Sigmoid colon (tissue), 7 donors: ENCODE measurements at places on chromosomes 3 and 15.

DNA sequence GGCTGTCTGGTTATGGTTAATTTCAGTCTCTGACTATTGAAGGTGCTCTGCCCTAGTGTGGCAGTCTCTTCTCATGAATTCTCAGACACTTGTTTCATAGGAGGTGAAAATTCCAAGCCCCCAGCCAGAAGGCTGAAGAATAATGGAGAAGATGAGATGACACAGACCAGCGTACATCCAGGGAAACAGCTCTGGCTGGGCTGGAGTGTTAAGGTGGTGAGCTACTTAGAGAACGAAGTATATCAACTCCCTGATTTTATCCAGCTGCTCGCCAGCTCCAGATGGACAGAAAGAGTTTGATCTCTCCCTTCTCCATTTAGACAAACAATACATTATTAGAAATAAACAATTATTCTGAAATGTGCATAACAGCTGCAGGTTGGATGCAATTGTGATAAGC, 494.5 kb upstream of the RGMA start:
- DNase-seq: no peak

DNA sequence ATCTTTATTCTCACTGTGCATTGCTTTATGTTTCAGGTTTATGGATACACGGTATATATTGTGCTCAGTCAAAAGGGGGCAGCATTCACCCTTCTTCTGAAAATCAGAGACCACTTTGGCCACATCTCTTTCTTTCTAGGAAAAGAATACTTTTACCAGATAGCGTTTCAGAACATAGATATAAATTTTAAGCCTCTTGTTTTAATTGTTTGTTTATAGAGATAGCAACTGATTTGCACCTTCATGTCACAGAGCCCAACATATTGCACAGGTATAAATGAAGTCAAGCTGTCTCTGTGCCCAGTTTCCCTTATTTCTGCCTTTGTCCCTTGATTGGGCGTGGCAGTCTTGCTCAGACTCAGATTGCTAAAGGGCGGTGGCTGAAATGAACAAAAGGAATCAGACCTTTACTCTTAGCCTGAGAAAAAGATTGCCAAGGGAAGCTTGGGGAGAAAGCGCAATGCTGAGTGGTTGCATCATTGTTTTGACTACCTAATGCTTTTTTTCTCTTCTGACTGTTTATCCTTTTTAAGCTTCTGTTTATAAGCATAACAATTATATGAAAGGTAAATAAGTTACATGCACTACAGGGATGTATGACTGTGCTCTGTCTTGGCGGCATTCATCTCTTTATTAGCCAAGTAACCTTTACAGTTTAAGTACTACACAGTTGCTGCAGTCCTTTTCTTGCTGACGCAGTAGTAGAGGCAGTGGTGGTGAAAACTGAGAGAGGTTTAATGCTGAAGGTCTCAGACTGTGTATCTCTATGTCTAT, 70.8 kb upstream of the ZBTB20 start:
- no peak for DNase-seq

DNA sequence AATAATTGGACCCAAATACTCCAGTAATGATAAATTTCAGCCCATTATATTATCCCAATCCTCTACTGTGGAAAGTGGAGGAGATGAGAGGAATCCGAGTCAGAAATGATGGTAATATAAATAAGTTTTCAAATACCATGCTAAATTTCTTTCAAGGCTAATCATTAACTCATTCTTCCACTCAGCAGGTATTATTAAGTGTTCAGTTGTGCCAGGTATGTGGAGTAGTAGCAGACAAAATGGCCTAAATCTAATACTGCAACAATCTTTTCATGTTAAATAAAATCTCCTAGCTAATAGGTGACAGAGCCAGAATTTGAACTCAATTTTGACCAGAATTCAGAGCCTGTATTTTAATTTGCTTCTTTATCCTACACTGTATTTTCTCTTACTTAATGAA, 538.6 kb upstream of the ROBO2 start:
- no peak for DNase-seq

- DNase-seq: no peak
Observed at GRCh38 chr3:48852151-48852550, 4.5 kb upstream of the PRKAR2A start.

DNA sequence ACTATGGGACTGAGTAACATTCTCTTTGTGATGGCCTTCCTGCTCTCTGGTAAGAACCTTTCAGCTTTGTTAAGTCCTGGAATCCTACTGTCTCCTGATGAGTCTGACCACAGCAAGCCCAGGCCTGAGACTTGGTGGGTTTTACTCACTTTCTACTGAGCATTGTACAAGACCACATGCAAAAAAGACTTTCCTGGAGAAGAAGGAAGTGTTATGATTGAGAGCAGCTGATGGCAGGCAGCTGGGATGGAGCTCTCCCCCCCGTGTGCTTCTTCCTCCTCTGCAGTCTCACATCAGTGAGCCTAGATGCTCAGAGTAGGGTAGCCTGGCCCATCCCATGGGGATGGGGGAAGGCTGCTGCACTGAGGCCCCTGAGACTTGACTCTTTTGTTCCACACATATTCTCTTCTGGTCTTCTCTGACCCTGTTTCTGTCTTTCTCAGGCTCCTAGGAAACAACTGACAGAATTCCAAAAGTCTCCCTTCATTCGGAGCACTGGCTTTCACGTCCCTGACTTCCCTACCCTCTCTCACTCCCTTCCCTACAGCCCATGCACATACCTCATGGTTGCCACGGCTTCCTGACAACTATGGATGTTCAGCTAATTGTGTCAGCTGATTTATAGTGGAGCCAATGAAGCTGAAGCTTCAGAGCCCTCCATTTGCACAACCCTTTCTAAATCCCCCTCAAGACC, 36.6 kb downstream of the CD86 start:
- DNase-seq: no peak

DNA sequence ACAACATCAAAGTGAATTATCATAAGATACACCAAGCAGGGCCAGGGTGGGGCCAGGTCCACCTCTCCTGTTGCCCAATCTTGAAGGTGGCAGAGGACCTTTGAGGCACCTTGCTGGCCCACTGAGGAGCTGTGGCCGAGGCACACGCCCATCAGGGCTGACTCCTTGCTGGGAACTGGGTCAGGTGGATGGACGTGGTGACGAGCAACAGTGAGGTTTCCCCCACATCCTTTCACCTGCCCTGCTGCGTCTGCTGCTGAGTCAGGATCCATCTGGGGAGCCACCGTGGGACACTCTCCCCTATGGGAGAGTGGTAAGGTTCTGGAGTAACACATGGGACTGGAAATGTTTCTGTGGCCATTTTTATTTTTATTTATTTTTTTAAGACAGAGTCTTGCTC, 17.3 kb upstream of the FURIN start:
- DNase-seq: no peak

DNA sequence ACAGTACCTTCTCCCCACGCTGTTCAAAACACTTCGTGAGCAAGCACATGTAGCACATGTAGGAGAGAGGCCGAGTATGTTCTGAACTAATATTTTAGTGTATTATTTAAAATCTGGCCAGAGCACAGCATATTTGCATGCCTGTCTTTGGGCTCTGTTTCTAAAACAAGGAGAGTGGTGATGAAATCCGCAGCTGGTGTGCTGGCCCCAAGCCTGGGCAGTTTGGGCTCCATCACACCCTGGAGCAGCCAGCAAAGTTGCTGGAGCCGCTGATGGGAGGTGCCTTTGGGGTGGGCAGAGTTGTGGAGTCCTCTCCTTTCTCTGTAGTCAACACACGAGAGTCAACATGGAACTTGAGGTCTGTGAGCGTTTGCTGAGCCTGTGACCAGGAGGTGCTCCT, 116.6 kb downstream of the SLCO3A1 start:
- DNase-seq: peak; percentile 75

GRCh38 chr3:195438371-195438770, 4.4 kb downstream of the ACAP2 start:
- no peak for DNase-seq

GRCh38 chr3:29168696-29169095, 112.2 kb upstream of the RBMS3 start:
- no peak for DNase-seq

DNA sequence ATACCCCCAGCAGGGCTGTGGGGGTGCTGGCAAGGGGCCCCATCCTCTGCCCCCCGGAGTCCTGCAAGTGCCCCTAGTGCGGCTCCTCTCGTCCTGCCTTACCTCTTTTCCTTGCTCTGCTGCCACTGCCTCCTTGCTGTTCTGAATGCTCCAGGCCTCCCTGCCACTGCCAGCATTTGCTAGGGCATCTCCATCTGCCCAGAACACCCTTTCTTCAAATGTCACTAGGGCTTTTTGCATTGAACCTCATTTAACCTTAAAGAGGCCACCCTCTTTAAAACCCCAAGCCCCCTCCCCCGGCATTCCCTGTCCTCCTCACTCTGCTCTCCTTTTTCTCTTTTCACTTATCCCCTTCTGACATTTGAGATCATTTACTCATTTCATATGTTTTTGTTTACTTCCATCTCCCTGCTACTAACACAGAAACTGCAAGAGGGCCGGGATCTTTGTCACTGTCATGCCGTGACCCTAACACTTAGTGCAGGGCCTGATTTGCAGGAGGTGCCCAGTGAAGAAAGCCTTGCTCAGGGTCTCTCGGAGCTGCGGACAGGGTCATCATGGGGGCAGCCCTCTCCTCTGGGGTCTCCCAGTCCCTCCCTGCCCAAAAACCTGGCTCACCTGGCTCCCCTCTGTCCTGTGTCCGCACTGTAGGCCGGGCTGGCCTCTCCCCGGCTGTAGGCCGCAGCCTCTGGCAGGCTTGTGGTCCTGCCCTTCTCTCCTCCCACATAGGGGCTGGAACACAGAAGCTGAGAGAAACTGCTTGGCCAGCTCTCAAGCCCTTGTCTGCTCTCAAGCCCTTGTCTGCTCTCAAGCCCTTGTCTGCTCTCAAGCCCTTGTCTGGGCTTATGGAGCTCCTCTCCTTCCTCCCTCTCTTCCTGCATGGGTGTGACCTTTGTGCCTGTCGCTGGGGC, at the start of gene ACOX2:
TSS of gene ACOX2 (minus strand) at position 690 of the 911 bp plus-strand sequence. CDS start 2,084 bp downstream, outside the sequence.
- peak; percentile 92 for DNase-seq

DNA sequence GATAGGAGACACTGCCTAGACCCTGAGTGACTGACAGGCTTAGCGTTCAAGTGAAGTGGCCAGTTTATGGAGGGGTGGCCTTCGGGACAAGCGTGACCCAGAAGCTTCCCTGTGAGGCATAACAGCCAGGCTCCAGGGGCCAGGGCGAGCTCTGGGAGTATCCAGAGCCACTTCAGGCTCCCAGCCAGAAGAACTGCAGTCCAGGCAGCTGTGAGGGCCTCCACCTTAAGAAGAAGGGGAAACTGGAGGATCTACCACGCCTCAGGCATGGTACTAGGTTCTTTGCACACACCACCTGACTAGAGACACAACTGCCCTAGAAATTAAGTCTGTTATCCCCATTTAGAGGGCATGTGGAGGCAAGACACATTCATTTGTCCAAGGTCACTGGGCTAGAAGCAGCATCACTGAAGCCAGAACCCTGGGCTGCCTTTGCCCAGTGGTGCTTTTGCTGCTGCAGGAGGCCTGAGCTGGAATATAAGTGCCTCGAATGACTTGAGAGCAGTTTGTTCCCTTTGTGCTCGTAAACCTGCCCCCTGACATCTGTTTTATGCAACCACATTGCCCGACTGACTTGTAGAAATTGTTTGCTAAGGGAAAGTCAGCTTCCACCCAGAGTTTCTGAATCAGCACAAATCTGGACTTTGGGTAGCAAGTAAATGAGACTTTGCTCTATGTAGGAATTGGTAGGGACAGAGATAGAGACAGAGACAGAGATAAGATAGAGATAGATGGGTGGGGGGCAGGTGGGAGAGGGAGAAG, 23.3 kb downstream of the RASGRF1 start:
- DNase-seq: peak; percentile 88

DNA sequence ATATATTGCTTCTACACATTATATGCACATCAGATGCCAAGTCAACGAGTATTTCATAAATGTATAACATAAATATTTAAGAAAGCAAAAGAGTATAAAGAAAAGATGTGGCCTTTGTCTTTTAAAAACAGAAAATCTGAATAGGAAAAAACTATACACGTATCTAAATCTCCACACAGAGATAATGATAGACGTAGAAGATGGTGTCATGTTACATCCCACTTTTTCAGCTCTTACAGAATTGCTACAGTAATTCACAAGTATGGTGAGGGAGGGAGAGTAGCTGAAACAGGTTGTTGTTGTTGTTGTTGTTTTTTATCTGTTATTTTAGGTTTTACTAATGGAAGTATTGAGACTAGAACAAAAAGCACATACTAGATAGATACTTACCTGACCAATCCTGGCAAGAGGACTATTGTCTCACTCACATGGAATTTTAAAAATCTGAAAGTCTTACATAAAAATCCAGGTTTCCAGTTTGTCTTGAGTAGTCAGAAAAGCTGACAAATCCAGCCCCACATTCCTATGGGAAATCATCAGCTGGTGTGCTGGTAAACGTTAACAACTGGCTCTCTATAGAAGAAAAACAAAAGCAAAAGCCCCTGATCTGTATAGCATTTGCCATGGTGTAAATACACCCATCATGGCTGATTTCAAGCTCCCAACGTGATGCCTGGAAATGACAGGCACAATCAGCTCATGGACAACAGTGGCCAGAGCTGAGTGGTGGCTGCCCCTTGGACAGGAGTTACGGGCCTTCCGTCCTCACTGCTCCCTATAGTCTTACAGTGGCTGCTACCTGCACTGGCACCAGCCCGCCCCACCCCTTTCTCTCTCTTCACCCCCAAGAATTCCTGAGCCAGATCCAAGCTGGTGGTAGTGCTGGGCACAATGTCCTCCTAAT, 47.4 kb upstream of the VGLL4 start:
- DNase-seq: no peak

DNA sequence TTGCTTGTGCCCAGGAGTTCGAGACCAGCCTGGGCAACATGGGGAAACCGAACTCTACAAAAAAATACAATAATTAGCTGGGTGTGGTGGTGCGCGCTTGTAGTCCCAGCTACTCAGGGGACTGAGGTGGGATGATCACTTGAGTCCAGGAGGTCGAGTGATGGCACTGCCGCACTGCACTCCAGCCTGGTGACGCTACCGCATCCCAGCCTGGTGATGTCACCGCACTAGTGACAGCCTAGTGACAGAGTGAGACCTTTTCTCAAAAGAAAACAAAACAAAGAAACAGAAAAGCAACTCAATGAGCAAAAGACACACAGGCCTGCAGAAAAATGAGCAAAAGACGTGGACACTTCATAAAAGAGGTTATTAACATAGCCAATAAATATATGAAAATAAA, 19.9 kb upstream of the SYNM start:
- DNase-seq: no peak
